ENCODE measurements at places on chromosomes 6 and 20.
A peak's percentile ranks its signal among the peaks of the same experiment; 100 is the strongest.

- peak; percentile 77 for DNase-seq
These were observed 112.6 kb upstream of the RALGAPA2 start for GRCh38 chr20:20824924-20825584.

DNA sequence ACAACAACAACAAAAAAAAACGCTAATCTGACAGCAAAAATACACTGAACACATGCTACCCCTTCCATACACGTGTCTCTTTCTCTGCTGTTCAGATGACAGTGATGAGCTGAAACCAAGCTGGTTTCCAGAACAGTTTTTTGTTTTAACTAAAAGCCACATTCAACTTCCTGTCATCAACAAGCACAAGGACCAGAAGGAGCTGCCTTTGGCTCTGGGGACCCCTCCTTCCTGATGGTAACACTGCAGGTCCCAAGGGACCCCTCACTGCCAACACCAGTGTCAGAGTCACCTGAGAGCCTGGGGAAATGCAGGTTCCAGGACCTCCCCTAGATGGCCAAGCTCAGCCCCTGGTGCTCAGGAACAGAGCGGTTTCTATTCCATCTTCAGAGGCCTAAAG, 6.0 kb downstream of the CST7 start:
- DNase-seq = no peak

GRCh38 chr6:7140631-7141378, 33.0 kb downstream of the RREB1 start:
- DNase-seq = peak; percentile 93

DNA sequence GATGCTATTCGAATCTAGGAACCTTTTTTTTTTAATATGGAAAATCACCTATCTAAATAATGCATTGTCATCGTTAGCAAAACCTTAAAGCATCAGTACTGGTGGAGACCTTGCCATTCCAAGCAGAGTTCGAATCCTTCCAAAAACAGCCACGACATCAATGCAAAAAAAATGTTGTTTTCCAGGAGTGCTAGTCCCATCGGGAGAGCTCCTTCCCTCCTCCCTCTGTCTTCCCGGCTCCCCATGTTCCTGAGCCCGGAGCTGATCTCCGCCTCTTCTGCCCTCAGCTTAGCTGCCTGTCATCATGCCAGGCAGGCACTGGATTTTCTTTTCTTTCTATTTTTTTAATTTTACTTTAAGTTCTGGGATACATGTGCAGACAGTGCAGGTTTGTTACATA, 153.6 kb upstream of the QKI start:
- DNase-seq = no peak

GRCh38 chr6:81362246-81362645, 390.2 kb downstream of the TENT5A start:
- DNase-seq = peak; percentile 51

GRCh38 chr6:157312757-157313156, 10.6 kb downstream of the TMEM242 start:
- DNase-seq = no peak

- no peak for DNase-seq
These were observed 136.8 kb upstream of the BTBD3 start for GRCh38 chr20:11780765-11781369.

- no peak for DNase-seq
These were observed 166.1 kb downstream of the GMPR start for GRCh38 chr6:16404456-16404855.

GRCh38 chr6:113630738-113631535, 226.2 kb upstream of the MARCKS start:
- peak; percentile 76 for DNase-seq

GRCh38 chr6:92043777-92044176, 1375.6 kb downstream of the EPHA7 start:
- peak; percentile 53 for DNase-seq

DNA sequence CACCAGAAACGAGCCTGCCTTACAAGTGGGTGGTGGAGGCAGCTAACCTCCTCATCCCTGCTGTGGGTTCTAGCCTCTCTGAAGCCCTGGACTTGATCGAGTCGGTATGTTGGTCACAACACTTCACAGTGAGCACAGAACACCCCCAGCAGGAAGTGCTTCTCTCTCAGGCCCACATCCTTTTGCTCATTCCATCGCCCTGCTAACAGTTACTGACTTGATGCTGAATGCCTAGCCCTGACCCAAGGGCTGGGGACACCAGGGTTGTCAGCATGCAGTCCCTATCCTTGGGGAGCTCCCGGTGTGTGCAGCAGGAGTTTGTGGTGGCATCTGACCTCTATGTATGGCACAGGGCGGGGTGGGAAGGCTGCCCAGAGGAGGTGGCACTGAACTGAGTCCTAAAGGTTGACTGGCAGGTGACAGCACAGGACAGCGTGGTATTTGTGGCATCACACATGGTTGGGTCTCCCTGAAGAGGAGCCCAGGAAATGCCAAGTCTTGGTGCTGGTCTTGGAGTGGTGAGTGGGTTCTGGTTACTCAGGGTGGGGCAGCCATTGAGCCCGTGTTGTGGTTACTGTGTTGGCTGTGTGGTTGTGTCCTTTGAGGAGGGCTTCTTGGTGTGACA, 26.7 kb downstream of the GTSF1L start:
- DNase-seq = no peak

DNA sequence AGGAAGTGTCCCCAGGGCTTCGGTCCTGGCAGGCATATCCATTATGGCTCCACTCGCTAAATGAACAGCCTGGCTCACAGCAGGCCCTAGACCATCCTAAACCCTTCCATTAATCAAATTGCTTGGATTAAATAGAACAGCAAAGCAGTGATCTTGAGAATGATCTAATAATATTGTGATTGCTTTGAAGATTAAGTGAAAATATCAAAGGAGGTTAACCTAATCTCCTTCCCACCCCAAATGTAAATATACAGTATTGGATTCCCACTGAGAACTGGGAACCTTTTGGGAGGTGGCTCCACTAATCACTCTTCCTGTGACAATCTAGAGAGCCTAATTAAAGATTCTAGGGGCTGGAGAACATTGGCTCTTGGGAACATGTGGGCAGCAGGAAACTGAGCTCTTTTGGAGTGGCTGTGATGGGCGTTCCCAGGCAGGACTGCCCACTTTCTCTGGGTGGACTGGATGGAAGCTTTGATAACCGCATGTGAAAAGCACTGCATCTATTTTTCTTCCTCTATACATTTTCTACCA, 68.3 kb upstream of the FRMD1 start:
- DNase-seq = no peak

DNA sequence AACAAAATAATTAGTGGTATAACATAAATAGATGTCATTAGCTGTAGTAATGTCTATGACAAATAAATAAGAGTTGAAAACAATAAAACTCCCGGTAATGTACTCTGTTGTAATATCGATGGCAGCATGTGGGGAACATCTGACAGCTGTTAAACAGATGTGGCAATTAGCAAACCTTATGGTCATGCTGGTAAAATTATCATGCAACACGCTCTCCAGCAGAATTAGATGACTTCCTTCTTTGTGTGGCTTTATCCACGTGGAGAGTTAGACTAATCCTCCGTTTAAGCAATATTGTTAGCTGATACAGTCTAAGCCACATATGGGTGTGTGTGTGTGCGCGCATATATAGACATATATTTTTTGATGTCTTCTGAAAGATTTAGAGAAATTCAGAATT, 77.7 kb upstream of the ZFP64 start:
- DNase-seq = no peak

GRCh38 chr6:6314596-6314995, 5.9 kb downstream of the F13A1 start:
- DNase-seq = no peak

DNA sequence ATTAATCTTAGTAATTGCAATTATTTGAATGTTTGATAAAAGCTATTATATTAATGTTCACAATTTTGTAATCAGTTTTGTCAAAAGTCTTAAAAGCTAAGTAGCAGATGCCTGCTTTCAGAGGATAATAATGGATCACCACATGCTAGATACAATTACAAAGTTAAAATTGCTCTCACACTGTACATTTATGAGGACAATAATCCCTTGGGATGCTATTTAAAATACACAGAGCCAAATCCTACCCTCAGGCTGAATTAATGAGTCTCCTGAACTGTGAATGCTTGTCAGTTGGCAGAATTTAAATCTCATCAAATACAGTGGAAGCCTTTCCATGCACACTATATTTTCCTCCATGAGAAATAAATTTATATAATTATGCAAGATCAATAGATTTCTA, 153.3 kb upstream of the SYNCRIP start:
- DNase-seq = no peak

Data from DMS53 (cell line).